Right renal cortex interstitium (tissue), 3 donors: ENCODE measurements at places on chromosomes 13 and 19.

GRCh38 chr19:30084390-30084819 is 142.4 kb downstream of the URI1 start:
- DNase-seq, result no peak

DNA sequence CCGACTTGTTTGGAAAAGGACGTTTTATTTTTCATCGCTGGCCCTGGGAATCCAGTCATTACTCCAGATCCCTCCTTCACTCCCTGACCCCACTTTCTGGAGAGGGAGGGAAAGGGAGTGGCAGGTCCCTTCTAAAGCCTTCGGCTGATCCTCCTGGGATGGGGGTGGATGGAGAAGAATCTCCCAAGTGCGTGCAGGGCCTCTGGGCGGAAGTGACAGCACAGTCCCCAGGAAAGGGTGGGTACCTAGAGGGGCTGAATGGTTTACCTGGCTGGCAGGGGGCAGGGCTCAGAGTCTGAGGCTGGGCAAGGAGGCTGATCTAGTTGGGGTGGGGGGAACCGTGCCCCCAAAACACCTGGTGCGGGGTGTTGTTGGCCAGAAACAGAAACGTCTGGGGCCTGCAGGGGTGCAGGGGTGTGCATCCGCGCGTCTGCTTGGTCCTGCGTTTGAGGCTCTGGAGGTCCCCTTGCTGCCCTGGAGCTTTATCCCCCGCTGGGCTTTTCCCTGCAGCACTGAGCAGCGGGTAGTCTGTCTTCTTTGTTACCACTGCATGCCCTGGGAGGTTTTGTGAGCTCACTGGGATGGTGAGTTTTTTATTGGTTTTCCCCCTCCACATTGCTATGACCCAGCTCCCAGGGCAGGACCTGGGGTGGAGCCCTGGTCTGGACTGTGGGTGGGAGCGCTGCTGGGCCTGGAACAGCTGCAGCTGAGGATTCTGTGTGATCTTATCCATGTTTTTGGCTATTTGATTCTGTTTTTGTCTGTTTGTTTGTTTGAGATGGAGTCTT is 3.0 kb upstream of the ZNF628 start:
- DNase-seq, result no peak

- no peak for DNase-seq
Measured at GRCh38 chr19:44512326-44513298, 12.3 kb upstream of the ZNF180 start.

- no peak for DNase-seq
Measured at GRCh38 chr19:49749055-49749716, 13.9 kb downstream of the TSKS start.

DNA sequence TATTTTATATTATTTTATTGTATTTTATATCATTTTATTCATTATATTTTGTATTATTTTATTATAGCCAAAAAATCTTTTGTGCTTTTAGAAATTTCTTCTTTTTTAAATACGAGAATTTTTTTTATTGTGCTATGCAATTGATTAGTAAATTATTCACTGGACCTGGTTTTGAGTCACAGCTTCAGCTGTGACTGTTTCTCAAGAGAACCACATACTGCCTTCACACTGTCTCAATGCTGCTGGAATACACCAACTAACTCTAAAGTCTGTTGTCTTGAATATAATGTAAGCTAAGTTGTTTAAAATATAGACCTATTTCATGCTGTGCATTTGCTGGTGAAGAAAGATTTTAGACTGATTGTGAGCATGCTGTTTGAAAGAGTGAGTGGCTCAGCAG is 423.6 kb downstream of the NDFIP2 start:
- DNase-seq, result no peak

DNA sequence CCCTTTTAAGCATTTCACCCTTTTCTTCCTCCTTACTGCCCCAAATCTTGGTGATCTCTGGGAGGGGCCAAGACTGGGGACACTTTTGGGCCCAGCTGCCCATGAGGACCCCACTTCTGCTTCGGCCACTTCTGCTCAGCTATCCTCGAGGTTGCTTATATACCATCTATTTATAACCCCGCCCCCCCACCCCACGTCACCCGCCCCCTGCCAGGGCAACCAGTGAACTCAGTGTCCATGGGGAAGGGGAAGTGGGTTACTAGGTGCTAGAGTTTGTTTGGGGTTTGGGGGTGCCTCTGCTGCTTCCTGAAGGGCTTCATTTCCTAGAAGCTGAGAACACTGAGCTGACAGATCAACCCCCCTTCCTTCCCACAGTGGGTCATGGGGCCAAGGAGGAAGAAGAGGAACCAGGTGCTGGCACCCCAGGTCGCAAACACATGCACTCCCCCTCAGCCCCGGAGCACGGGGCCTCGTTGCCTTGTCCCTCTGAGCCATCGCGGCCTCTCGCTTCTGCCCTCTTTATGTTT is 6.1 kb upstream of the ADGRE5 start:
- no peak for DNase-seq

- no peak for DNase-seq
Measured at GRCh38 chr19:4829001-4829712, 2.4 kb downstream of the TICAM1 start.

DNA sequence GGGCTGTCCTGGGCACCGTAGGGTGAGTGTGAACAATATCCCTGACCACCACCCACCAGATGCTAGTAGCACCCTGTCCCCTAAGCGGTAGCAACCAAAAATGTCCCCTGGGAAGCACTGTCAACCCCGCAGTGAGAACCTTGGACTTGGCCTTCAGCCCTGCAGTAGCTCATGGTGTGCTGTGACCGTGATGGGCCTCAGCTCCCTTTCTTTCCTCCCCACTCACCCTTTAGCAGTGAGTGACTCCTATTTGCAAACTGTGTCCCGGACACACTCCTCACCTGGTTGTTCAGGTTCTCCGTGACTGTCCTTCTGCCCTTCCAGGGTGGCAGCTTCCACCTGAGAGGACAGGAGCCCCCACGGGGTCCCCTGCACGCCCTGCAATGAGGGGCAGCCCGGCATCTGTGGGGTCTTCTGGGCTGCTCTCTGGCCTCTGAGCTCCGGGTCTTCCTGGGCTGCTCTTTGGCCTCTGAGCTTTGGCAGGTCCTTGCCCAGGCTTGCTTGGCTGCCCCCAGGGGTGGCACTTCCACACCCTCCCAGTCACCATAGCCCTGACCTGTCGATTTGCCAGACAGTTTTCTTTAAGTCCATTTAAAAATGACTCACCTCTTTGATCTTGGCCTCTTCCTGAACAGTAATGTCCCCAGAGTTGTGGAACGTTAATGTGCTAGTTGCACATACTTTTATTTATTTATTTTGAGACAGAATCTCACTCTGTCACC is 3.8 kb downstream of the KDM4B start:
- DNase-seq, result no peak

GRCh38 chr19:47572635-47573034 is 313 bp downstream of the ZNF541 start:
- no peak for DNase-seq

- no peak for DNase-seq
Measured at GRCh38 chr13:36975172-36975571, 24.0 kb downstream of the ALG5 start.

- DNase-seq, result no peak
Measured at GRCh38 chr13:25067064-25067463, 28.9 kb upstream of the PABPC3 start.

DNA sequence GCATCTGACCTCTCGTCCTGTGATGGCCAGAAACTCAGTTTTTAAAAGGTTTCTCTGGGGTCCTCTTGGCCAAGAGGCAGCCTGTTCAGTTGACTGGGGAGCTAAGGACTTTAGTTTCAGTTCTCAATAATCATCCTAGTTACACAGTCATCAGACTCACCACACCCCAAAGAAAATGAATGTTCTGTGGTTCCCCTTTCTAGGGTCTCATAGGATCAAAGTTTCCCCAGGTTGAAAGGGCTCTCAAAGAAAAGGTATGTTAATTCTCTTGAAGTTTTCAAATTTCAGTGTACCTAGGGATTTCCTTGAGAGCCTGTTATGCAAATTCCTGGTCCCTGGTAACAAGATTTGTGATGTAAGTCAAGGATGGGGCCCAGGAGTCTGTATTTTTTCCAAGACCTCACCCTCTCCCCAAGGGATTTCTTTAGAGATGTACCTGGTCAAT is 94.9 kb downstream of the FAM216B start:
- DNase-seq, result no peak
